ENCODE measurements at places on chromosomes 3 and 15.

- DNase-seq = no peak
Measured at GRCh38 chr3:141863491-141863890, 13.0 kb upstream of the ATP1B3 start.

DNA sequence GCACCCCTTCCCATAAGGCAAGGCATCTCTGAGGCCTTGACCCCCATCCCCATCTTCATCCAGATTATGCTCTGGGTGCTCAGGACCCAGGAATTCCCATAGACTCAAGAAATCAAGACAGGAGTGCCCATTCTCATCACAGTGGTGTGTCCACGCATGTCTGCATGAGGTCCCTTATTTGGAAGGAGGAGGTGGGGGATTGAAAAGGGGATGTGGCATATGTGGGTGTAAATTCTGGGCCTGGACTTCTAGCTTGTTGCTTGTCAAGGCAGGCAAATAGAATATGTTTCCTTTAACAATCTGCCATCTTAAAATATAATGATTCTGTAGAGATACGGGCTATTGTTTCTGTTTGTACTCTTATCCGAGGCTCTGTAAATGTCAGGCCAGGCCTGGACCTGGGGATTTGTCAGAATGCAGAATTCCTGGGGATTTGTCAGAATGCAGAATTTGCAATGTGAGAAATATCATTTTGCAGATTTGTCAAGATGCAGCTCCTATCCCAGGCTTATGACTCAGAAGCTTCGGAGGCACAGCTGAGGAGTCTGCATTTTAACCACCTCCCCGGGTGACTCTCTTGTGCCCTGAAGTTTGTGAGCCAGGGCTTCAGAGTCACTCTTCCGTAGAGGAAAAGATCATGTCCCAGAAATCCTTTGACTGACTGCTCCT is 157.8 kb downstream of the SV2B start:
- DNase-seq = no peak

- peak; percentile 25 for DNase-seq
Measured at GRCh38 chr15:65824031-65824743, 32.1 kb upstream of the DENND4A start.

DNA sequence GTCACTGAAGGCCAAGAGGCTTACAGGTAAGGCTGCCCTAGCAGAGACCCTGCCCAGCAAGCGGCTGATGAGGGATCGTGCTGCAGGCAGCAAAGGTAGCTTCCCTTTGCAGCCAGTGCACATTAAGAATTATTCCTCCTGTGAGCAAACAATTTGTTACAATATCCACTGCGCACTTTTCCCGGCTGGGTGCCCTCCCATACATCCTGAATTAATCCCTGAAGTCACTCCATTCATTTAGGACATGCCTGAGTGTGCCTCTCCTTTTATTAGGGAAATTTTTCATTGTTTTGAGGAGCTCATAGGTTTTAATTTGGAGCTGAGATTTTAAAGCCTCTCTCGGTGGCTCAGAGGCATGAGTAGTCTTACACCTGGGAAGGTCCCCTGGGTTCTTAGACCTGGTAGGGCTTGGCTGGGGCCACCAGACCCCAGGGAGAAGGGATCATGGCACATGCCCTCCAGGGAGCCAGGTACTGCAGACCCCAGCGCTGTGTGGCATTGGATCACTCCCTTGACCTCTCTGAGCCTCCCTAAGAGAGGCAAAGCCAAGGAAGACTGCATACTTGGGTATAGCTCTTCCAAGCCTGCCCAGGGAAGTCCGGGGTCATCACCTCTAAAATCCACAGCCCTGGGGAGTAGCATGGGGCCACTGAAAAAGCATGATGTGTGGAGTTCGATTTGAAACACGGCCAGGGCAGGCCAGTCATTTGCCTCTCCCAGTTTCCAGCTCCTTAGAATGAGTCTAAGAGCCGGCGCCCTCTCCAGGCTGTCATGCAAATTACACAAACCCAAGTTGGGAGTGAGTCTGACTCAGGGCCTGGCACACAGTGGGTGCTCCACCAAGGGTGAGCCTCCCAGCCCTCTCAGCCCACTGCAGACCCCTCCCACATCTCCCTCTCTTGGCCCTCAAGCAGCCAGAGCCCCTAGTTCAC is 151.9 kb upstream of the LINGO1 start:
- DNase-seq = no peak

DNA sequence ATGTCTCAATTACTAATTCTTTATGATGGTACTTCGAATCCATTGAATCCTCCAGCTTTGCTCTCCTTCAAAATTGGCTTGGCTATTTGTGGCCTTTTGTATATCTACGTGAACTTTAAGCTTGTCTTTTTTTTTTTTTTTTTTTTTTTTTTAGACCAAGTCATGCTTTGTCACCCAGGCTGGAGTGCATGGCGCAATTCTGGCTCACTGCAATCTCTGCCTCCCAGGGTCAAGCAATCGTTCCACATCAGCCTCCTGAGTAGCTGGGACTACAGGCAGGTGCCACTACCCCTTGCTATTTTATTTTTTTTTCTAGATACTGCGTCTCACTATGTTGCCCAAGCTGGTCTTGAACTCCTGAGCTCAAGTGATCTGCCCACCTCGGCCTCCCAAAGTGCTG is 7.7 kb upstream of the DIPK2A start:
- DNase-seq = peak; percentile 14

- no peak for DNase-seq
Measured at GRCh38 chr3:38644662-38645053, 4.8 kb downstream of the SCN5A start.

DNA sequence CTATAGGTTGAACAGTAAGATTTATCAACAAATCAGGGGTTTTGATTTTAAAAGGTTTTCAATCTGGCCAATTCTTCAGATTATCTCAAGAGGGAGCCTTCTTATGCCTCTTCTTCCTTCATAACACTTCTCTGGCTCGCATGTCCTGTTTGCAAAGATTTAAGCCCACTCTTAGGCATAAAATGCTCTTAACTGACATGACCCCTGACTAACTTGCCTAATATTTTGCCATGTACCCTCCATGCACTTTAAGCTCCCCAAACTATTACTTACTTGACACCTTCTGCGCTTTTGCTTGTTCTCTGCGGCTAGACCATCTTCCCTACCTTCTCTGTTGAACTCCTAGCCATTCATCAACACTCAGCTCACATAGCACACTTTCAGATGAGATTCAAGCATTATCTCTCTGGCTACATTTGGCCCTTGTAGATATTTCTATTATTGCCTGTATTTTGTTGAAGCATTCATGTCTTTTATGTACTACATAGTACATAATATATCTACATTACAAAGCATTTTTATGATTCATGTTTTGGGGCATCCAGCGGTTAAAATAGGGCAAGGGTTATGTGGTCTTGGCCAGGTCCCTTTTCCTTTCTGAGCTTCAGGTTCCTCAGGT is 1.0 kb upstream of the ARIH1 start:
- no peak for DNase-seq

DNA sequence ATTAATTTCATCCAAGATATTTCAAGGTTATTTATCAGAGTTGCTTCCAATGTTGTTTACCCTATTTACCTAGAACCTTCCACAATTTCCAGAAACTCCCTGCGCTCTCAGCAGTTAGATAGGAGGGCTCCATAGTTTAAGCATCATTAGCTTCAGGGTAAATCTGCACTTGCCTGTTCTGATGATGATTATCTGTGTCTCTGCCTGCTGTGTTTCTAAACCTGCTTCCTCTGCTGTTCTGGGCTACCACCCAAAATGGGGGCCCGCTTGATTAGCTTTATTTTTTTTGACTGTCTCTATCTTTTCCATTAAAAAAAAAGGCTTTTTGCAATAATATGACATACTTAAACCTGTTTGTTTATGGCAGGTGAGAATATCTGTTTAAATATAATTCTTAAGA is 472.4 kb downstream of the DIPK2A start:
- no peak for DNase-seq

GRCh38 chr15:81337713-81338157 is 13.8 kb upstream of the STARD5 start:
- no peak for DNase-seq

- DNase-seq = no peak
Measured at GRCh38 chr3:23991306-23991682, 46.2 kb downstream of the NR1D2 start.

- no peak for DNase-seq
Measured at GRCh38 chr3:149174901-149175300, 45.5 kb downstream of the HPS3 start.

- no peak for DNase-seq
Measured at GRCh38 chr3:45417930-45418847, 29.8 kb downstream of the LARS2 start.

GRCh38 chr3:19931180-19931692 is 2.8 kb downstream of the EFHB start:
- no peak for DNase-seq

DNA sequence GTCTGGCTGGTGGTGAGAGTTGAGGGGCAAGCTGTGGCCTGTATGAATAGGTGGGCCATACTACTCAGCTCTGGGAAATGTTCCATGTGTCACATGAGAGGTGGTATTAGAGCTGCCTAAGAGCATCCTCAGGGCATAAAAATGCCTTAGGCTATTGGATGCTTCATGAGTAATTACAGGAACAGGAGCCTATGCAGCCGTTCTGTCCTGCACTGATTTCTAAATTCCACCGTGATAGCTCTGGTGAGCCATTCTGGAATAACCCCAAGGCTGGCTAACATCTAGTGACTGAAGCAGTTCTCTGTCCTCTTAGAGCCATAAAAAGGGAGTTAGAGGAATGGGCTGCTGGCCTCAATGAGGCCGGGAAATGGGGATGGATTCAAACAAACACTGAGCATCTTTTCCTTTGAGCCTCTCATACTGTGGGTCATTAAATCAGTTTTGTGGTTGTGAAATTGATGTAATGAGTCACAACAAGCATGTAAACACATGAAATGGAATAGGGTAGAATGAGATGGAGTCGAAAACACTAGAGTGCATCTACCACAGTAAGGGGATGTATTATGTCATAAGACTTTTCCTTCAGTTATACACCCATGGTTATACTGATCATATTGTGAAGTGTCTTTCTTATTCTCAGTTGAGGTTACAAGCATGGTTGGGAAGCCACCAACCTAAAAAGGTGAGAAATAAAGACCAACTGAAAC is 41.0 kb downstream of the DGKG start:
- no peak for DNase-seq

DNA sequence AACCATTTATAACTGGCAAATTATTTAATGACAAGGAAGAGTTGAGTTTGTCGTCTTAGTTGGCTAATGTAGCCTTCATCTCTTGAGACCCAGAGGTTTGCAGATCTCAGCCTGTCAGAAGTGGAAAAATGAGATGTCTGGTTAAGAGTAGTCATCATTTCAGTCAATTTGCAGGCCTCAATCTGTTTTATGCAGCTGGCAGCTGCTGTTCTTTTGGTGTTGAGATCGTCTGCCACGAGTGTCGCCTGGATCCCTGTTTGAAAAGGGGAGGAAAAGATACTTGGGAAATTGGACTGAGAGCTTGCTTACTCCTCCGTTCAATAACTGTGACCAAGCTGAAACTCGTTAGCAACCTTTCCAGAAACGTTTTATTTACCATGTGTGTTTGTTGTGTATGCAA is 2.3 kb downstream of the PHLDB2 start:
- no peak for DNase-seq

DNA sequence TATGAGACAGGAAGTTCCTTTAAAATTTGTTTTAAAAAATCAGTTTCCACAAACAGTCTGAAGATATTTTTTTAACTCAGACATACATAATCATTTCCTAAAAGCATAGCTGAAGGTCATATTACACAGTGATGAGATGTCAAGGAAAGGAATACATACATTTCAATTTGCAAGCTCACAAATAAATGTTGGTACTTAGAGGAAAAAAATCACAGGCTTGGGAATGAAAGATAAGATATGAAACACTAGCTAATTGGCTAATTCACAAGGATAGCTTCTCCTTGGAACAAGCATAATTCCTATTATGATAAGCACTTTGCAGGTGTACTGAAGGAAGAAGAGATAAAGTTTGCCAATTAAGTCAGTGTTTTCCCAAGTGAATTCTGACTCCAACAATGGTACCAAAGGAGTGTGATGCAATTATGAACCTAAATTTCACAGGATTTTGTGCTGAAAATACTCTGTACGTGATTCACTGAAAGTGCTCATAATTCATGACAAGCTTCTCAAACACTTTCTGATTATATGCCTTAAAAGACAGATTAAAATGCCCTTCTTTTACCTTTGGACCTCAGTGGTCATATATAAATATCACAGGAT is 112.4 kb downstream of the FRMD5 start:
- DNase-seq = no peak

DNA sequence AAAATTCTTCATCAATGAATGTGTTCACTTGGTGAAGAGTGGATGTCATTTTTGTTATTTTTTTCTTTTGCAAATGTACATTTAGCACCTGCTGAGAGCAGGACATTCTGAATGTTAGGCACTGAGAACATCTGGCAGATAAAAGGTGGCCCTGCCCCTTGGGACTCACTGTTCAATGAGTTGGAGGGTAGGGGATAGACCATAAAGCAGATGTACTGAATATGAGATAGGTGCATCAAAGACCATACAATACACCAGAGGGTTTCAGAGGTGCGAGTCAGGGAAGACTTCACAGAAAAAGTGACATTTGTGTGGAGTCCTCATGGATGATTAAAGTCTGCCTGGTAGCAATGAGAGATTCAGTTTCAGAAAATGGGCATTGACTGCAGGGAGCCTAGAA is 34.2 kb downstream of the EEFSEC start:
- no peak for DNase-seq

GRCh38 chr3:104360038-104360437 is 1006.7 kb upstream of the ALCAM start:
- DNase-seq = no peak

GRCh38 chr15:43911235-43911781 is 84.5 kb downstream of the WDR76 start:
- no peak for DNase-seq

DNA sequence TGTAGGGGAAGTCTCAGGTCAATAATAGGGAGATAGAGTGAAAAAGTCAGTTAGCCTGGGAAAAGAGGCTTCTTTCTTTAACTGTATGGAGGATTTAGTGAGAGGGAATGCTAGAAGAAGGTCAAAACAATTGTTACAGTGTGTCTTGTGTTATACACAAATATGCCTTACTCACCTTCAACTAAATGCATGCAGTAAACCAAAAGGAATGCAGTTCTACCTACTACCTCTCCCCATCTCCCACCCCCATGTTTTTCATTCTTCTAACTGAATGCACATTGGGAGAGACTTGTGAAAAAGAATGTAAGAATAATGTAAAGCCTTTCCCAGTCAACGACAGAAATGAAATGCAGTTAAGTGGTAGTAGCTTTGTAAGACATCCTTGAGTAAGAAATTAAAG is 33.8 kb downstream of the CCDC66 start:
- no peak for DNase-seq

DNA sequence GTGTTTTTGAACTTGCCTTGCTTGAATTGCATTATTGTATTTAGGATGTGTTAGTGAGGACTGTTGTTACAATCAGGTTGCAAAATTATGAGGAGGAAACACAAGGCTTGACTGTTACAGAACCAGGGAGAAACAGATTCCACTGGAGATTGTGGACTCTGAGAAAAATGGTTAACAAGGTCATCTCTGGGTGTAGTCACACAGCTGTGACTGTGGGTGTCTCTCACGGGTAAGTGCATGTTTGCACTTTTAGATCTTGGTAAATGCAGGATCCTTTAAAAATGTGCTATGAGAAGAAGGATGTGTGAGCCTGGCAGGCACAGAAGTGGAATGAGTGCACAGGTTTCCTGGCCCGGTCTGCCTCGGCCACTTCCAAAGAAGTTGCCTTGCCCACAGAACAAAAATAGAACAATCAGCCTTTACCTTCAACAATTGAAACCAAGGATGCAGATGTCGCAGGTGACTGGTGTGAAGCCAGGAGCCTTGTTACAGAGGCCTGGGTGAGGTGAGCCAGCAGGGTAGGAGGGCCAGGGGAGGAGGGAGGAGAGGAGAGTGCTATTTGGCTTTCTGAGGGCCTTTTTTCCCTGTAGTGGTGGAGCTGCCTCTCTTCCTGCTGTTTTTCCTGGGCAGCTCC is 68.0 kb downstream of the ABHD5 start:
- DNase-seq = no peak

GRCh38 chr3:113839551-113839950 is 963 bp downstream of the GRAMD1C start:
- DNase-seq = no peak

Measured in psoas muscle (tissue), 8 donors.